SK-N-SH (cell line): ENCODE measurements at places on chromosomes 5 and 9.

- no peak for DNase-seq
These were observed 31.2 kb downstream of the NLN start for GRCh38 chr5:65753189-65753588.

- DNase-seq, result no peak
These were observed 34.6 kb upstream of the ZFR start for GRCh38 chr5:32479096-32479495.

DNA sequence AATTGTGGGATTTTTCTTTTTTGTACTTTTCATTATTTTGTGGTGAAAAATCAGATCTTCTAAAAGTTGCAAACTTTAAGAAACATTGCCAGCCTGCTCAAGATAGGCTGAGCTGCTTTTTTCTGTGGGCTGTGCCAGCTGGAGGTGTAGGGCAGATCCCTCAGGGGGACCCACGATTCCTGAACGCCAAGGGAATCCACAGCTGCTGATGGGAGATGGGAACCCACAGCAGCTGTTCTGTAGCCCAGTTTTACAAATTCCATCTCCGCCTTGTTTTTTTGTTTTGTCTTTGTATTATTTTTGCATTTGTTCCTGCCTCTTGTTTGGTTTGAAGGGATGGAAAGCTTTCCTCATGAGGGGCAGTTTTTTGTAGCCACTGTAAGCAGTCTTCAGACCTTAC is 91.0 kb downstream of the WWC1 start:
- DNase-seq, result no peak

DNA sequence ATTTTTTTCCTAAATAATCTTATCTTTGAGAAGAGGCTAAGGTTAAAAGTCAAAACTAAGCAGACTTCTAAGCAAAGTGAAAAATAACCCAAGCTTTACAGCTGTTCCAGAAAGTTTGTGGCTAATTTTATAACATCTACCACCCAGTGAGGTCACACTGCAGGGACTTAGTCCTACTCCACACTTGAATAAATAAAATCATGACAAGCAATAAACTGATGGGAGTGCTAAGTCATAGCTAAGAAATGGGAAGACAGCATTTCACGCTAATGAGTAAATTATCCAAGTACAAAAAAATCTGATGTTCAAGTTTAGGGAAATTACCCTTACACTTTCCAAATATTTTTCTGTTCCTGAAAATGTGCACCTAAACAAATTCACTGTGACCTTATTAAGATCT is 47.7 kb downstream of the ZNF608 start:
- DNase-seq, result no peak

- DNase-seq, result no peak
These were observed 67.7 kb downstream of the NDFIP1 start for GRCh38 chr5:142176255-142176654.

DNA sequence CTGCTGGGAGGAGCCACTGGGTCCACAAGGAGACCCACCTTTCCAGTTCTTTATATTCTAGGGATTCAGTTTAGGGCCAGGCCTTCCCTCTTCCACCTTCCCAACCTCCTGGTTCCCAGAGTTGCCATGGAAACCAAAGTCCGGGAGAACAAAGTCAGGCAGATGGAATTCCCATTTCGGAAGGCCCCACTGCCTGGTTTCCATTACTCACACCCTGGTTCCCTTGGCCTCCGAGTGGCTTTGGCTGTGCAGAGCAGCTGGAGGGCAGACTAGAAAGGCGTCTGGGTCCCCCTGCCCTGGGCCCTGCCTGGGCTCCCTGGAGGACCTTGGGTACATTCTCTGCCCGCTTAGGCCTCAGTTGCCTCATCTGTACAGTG is 136.1 kb downstream of the RGS3 start:
- no peak for DNase-seq

DNA sequence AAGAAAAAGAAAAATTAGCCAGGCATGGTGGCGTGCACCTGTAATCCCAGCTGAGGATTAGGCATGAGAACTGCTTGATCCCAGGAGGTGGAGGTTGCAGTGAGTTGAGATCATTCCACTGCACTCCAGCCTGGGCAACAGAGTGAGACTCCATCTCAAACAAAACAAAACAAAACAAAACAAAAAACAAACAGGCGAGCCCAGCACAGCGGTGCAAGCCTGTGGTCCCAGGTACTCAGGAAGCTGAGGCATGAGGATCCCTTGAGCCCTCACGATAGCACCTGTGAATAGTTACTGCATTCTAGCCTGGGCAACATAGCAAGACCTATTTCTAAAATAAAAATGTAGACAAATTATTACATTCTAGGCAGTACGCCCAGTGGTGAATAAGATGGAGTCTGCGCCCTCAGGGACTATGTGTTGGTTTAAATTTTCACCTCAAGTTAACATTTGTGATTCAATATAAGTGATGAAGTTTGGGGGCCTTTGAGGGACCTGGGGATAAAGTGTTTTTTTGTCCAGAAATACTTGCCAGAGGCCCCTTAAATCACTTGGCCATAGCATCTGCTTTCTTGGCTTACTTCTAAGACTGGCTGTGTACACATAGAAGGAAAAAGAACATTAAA is 3.4 kb upstream of the GAPVD1 start:
- no peak for DNase-seq

DNA sequence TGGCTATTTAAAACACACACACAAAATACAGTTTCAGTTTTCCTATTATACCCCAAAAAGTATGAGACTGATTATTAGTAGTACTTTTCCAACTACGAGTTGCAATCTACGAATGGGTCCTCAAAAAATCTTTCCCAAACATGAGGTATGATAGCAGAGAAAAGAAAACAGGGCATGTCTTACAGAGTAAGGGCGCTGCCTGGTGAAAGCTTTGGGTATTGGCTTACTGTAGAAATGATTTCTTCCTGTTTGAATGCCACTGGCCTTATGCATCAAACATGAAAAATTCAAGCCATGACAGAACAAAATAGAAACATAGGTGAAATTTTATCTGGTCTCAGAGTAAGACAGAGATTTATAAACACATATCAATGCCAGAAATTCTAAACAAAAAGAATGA is 448.0 kb downstream of the SPOCK1 start:
- DNase-seq, result no peak

DNA sequence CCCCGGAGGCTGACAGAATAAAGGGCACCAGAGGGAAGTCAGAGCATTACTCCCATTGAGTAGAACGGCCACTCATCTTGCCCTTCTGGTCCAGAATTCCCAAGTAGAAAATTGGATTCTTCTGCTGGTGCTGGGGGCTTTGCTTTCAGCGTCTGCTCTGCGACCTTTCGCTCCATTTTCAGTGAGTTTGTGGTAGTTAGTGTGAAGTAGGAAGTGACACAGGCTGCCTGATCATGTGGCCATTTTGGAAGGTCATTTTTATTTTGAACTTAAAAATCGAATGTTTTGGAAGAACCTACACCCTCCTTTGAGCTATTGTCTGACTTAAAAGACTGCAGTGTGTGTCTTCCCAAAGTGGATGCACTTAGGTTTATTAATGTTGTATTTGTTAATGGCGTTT is 56.7 kb upstream of the FAM120AOS start:
- DNase-seq, result no peak

GRCh38 chr9:92592537-92592936 is 56.7 kb upstream of the ECM2 start:
- no peak for DNase-seq

DNA sequence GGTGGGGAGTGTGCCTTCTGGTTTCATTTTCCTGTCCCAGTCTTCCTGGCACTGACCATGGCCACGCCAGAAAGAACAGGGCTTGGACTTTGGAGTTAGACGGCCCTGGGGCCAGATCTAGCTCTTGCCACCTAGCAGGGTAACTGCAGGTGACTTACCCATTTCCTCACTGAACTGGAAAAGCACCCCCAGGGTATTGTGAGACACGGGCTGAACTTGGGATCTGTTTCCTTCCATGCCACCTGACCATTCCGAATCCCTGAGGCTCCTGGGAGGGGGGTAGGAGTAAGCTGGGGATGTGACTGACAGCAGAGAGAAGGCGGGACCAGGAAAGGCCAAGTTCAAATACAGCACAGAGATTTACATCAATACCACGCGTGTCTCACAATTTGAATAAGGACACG is 9.4 kb downstream of the HNRNPAB start:
- DNase-seq, result no peak

DNA sequence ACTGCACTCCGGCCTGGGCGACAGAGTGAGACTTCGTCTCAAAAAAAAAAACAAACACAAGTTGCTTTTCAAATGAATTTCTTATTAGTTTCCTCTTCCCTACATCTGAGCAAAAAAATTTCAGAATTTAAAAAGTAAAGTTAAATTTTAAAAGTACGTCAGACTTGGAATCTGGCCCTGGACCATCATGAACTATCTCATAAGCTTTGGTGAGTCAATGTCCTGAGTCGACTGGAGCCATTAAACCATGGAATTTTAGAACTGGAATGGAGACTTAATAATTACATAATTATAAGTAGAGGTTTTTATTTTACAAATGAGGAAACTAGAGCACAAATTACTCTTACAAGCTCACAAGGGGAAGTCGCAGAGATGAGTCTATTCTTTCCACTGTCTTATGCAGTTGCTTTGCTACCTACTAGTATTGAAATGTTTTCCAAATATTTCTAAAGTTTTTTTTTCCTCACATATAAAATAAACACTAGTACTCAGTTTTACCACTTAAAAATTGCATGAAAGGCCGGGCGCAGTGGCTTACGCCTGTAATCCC is 98.0 kb upstream of the ZNF608 start:
- DNase-seq, result no peak

DNA sequence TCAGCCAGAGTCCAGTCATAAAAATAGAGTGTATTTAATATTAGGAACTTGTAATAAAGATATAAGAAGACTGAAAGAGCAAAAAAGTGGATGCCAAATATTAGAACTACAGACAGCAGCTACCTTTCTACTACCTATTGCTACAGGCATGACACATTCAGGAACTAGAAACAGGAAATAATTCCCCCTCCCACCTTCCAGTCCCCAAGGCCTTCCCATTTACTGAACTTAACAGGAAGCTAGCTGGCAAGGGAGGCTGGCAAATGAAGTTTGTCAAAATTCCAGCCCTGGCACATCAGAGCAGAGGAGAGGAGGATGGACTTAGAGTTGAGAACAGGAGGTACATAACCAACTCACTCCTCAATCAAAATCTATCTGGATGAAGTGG is 50.2 kb upstream of the RIC1 start:
- DNase-seq, result no peak

DNA sequence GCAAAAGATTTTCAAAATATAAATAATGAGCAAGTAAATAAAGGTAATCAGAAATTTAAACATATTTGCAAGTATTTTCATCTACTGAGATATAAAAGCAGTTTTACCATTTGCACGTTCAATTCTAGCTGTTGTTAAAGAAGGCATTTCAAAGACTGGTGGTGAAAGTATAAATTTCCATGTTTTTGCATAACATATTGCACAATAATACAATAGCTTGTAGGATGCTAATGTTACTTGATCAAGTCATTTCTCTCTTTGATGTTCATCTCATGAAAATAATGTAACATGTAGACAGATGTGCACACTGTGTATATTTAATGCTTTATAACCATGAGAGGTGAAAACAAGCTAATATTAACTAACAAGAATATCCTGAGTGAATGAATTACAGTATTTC is 651.9 kb downstream of the CDH9 start:
- no peak for DNase-seq
